8988T (cell line): ENCODE measurements at places on chromosomes 6 and 20.

- DNase-seq, result no peak
These were observed 19.5 kb upstream of the MAS1 start for GRCh38 chr6:159871241-159871640.

GRCh38 chr20:4100679-4101078 is 85.3 kb upstream of the RNF24 start:
- DNase-seq, result no peak

DNA sequence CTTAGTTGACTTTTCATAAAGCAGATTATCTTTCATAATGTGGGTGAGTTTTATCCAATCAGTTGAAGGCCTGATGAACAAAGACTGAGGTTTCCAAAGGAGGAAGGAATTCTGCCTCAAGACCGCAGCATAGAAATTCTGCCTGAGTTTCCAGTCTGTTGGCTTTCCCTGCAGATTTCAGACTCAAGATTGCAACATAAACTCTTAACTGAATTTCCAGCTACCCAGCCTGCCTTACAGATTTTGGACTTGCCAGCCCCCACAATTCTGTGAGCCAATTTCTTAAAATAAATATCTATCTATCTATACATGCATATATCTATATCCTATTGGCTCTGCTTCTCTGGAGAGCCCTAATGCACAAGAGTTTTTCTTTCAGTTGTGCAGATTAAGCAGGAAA is 57.3 kb upstream of the SMLR1 start:
- no peak for DNase-seq

DNA sequence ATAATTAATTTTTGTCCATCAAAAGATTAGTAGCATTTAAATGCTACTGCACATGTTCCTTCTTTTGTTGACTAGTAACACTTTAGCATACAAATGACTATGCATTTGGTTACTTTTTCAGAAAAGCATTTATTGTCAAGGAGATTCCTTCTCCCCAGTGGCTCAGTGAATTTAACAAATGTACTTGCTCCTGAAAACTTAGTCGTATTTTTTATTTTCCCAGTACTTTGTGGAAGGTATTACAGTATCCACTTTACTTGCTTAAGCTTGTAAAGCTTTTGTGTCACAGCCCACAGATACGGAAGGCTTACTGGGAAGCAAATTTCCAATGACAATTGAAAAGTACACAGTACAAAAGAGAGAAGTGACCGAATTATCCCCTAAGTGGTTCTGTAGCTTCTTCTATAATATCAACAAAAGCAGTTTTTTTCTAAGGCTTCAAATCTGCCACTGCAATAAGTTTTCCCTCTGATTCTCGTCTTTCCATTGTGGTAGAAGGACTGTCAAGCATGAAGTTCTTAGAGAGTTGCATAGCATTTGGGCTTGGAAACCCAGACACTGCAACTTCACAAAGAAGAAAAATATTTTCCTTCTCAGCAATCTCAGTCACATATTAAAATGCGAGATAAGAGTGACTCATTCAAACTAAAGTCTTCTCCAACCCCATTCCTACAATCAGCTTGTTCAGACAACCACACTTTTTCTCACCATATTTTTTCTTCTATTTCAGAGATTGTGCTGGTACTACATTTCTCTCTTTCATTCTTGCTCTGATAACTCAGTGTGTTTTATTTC is 431.2 kb downstream of the GRIK2 start:
- no peak for DNase-seq

GRCh38 chr6:167091026-167091804 is 31.7 kb upstream of the CCR6 start:
- DNase-seq, result no peak

- no peak for DNase-seq
These were observed 4.9 kb upstream of the FKBP1A start for GRCh38 chr20:1397710-1398109.

DNA sequence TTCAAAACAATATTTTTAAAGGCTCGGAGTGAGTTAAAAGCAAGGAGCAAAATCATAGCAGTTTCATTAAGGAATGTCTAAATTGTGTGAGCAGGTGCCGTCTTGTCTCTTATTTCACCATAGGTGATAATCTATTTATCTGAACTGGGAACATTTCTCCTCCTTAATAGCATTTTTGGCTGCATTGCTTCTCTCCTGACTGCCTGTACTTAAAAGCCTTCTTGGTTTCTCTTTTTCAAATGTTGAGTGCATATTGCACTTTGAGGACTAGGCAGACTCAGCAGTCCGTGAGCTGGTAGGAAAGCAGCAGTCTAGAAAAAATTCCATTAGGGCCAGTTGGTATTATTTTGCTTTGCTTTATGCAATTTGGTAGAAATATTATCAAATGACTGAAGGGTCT is 645.9 kb downstream of the GRIK2 start:
- no peak for DNase-seq

- DNase-seq, result peak; percentile 24
These were observed 939 bp downstream of the DTNBP1 start for GRCh38 chr6:15661853-15662325.

DNA sequence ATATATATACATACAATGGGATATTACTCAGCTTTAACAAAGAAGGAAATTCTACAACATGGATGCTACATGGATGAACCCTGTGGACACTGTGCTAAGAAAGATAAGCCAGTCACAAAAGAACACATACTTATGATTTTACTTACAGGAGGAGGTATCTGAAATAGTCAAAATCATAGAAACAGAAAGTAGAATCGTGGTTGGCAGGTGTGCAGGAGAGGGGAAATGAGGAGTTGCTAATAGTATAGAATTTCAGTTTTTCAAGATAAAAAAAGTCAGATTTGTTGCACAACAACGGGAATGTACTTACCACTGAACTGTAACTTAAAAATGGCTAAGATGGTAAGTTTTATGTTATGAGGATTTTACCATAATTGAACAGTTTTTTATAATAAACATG is 706.3 kb downstream of the TFAP2A start:
- DNase-seq, result no peak

GRCh38 chr20:59994697-59995122 is 36.5 kb downstream of the CDH26 start:
- DNase-seq, result no peak

GRCh38 chr20:58416835-58417234 is 27.8 kb downstream of the VAPB start:
- DNase-seq, result no peak

- no peak for DNase-seq
These were observed 118.1 kb downstream of the VEGFA start for GRCh38 chr6:43887906-43888683.

DNA sequence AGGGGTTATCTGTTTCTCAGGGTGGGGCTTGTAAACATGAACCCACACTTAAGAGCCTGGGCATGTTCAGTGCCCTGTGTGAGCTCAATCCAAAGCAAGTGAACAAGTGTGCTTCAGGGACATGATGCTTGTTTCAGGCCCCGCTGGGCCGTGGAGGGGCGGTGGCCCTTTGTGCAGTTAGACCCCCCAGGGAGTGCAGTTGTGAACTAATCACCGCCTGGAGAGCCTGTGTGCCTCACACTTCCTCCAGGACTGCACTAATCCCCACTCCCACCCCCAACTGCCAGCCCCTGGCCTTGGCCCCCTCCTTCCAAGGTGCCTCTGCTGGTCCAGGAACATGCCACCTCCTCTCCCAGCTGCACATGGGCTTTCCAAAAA is 58.1 kb downstream of the RREB1 start:
- DNase-seq, result no peak

DNA sequence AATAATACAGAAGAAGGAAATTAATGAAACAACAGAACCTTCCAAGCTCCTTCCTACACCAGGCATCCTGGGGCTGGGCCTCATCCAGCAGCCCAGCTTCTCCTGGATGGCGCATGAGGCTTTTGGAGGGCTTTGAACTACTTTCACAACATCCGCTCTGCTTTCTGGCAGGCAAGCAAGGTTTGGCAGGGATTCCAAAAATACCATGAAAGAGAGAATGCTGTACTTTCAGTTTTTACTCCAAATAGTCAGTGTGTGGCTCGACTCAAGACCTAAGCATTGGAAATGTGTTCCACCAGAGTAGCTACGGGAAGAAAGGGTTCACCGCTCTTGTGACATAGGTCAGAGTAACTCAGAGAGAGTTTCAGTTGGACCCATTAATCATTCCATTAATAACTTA is 125.4 kb downstream of the OPRM1 start:
- DNase-seq, result no peak

GRCh38 chr6:53922539-53922981 is 127.8 kb downstream of the LRRC1 start:
- DNase-seq, result no peak
